Dermis microvascular lymphatic vessel endothelial cell (primary cell): ENCODE measurements at places on chromosomes 6 and 20. TPM values are rescaled to one million over a fixed set of nuclear protein-coding genes. Genes with fewer than 3 reads are reported as not detected.

DNA sequence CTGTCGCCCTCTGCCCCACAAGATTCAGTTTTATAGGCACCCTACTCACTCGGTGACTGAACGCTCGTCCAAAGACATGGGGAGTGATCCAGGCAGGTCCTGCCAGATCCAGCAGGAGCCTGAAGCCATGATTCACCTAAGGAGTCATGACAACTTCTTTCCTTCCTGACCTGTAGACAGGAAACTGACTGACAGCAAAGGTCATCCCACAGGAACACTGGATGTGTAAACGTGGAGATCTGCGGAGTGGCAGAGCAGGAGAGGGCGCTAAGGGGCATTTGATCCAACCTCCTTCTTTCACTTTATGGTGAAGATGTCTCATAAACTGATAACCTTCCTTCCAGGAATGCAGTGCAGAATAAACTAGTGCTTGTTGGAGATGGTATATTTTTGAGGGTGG, 192.2 kb downstream of the GJA10 start:
- peak; percentile 76 for DNase-seq

DNA sequence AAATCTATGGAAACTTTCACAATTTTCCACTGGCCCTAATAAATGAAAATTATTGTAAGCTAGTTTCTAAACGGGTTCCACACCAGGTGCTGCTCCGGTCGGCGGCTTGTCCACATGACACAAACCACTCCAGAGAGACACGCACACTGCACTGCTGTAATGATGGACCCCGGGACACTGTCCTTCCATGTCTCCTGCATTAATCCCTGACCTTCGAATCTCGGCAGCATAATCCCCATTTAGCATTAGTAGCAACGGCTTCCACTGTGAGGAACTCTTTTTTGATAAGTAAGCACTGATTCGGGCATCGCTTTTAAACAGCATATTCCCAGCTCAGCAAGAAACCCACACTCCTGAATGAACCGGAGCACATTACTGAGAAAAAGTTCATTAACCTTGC, 43.5 kb downstream of the INSM1 start:
- DNase-seq: no peak

GRCh38 chr6:20213271-20213798, 1.1 kb upstream of the MBOAT1 start:
- DNase-seq: no peak

DNA sequence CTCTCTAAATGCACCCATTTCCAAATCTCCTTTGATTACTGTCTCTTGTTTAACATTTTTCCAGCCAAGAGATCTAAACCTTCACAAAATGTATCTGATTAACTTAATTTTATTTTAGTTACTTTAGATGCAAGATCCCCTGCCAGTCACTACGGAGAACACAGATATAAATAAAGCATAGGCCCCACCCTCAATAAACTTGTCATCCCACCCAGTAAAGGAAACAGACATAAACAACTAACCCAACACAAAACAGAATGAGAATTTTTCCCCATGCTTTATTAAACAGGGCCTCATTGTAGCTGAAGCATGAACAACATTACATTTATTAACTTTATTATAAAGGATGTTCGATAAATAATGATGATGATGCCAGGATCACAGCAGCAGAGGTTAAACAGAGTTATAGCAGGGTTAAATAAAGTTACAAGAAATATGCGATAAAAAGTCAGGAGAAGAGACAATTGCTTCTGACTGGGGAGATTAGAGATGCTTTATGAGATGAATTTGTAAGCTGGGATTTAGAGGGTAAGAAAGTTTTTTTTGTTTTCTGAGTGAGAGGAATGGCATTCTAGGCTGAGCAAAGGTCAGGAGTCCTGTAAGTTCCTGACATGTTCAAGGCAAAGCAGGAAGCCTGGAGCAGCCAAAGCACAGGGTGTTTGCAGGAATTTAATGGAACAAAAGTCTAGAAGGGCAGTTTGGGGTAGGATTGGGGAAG, 41.1 kb downstream of the TFAP2A start:
- DNase-seq: no peak

GRCh38 chr6:124963416-124963785, 1.2 kb downstream of the RNF217 start:
- DNase-seq: no peak

DNA sequence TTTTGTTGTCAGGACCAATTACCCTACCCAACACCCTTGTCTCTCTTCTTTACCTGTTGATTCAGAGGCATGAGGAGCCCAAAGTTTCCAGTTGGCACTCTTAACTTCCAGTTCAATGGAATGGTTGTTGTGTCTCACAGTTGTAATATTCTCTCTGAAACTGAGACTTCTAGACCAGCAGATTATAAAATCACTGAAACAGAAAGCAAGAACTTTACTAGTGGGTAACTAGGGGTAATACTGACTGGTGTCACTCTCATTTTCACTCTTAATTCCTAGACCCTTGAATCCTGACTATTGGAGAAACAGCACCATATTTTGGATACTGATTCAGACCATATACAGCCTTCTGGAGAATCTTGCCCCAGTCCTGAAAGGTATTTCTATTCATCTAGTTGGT, 140.2 kb upstream of the MMS22L start:
- no peak for DNase-seq

GRCh38 chr6:7145885-7146828, 38.4 kb downstream of the RREB1 start:
- no peak for DNase-seq

GRCh38 chr6:37756135-37756534, 58.5 kb upstream of the MDGA1 start:
- no peak for DNase-seq

GRCh38 chr6:85058806-85059205, 294.4 kb upstream of the TBX18 start:
- no peak for DNase-seq

DNA sequence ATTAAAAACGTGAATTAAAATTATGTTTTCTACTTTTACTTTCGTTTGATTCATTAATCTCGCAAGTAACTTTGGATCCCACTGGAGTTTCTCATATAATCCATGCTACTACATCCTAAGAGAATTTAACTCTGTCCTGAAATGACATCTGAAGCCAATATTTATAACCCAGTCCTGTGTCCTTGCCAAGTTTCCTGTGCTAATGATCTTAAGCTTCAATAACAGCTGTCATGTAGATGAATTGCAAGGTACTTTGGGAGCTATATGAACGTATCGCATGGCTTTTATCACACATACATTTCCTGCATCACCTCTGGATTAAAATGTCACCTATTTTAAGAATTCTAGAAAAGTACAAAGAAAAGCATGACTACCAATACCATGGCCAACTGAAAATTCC, 833.8 kb upstream of the CITED2 start:
- peak; percentile 22 for DNase-seq

SMOC2 gene
- total RNA-seq: not detected in 2 replicates
